NCI-H1694 treated with DMSO at 0.1 percent for 48 hours (cell line): ENCODE measurements at places on chromosomes 4 and X.
A peak's percentile ranks its signal among the peaks of the same experiment; 100 is the strongest.

DNA sequence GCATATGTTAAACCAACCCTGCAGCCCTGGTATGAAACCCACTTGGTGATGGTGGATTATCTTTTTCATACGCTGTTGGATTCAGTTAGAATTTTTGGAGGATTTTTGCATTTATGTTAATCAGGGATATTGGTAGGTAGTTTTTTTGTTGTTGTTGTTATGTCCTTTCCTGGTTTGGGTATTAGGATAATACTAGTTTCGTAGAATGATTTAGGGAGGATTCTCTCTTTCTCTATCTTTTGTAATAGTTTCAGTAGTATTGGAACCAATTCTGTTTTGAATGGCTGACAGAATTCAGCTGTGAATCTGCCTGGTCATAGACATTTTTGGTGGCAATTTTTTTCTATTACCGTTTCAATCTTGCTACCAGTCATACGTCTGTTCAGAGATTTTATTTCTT, 305.4 kb downstream of the IDS start:
- DNase-seq = no peak

DNA sequence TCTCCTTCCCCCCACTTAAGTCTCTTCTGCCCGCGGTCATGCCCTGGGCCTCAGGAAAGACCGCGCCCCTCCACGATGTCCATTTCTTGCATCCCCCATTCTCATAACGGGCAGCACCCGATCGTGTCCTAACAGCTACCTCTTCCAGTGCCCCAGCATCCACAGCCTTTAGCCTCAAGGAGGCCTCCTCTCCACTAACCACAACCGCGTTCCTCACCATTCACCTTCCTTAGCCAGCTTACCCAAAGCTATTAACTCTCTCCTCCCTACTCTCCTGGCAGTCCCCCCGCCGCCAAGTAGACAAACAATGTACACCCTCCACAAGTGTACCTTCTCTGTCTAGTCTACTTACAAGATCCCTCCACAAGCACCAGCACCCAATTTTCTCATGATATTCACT, 58.6 kb upstream of the PAGE5 start:
- DNase-seq = no peak

DNA sequence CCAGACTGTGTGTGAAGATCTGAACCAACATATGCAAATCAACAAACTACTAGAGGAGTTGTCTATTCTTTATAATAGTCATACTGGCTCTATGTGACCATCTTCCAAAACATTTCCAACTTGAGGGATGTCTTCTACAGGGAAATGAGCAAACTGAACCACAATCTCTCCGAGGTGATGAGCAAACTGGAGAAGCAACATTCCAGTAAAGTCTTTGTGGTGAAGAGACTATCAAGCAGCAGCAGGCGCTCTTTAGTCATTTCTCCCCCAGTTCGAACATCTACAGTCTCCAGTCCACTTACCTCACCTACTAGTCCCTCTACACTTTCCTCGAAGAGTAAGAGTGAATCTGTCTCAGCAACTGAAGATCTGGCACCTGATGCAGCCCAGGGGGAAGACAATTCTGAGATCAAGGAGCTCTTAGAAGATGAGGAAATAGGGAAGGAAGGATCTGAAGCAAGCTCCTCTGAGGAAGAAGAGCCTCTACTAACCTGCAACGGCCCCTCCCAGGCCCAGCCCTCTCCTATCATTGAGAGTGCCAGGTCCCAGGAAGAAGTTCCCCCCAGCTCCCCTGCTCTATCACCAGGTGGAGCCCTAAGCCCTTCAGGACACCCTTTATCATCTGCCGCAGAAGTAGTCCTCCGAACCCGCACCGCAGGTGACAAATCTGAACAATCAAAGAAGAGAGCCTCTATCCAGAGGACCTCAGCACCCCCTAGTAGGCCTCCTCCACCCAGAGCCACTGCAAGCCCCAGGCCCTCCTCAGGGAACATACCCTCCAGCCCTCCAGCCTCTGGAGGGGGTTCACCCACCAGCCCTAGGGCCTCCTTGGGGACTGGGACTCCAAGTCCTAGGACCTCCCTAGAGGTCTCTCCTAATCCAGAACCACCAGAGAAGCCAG, 98.1 kb downstream of the HNRNPD start:
- DNase-seq = no peak

DNA sequence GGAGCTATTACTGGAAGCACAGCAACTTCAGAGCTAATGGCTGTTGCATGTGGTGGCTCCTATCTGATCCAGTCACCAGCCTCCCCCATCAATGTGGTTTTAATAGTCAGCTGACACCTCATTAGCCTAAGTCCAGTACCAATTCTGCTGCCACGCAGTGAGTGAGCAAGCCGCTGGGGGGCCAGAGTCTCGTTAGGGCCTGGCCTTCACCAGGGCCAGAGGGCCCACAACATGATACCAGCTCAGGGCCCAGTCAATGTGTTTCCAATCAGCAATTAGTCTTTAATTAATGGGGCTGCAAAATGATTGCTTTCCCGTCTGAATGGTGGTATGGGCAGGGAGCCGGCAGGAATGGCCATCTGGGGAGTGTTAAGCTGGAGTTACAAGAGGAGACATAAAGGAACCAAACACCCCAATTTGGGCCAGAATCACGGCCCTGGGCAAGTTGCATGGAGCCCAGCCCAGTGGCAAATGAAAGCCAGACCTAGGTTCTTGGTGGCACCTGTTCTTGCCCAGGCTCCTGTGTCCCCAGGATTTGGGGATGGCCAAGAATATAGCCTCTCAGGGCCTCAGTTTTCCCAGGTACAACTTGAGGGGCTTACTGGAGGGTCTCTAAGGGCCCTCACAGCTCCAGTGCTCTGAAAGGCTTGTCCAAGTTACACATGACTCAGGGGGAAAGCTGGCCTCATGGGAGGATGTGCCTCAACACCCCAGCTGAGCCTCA, 119.2 kb downstream of the EFNB1 start:
- no peak for DNase-seq

DNA sequence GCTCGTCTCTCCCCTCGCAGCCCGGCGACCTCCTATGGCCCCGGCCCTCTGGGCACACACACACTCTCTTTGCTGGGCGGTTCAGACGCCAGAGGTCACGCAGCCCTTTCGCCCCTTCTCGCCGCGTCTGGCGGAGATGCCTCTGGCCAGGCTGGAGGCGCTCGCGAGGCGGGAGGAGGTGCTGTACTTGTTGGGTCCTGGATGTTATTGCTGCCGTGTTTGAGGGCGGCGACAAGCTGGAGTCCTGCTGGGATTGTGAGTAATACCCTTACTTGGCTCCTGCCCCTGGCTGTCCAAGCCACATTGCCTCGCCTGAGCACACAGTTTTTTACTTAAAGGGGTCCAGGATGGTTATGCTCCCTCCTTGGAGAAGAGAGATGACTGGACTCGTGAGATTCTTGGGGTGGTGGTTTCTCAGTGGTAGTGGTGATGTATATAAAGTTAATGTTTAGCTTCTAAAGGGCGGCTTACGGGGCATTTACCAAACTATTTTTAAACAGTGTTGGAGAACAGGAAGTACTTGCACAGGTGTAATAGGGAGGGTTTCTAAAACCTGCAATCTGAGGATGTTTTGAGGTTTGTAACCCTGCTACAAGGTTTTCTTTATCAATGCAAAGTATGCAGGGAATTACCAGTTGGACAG, 572 bp downstream of the USP53 start:
- no peak for DNase-seq

- DNase-seq = peak; percentile 52
These were observed 124.2 kb upstream of the MBNL3 start for GRCh38 chrX:132612821-132613564.

- no peak for DNase-seq
These were observed 56.1 kb downstream of the TSPAN5 start for GRCh38 chr4:98602270-98602669.

DNA sequence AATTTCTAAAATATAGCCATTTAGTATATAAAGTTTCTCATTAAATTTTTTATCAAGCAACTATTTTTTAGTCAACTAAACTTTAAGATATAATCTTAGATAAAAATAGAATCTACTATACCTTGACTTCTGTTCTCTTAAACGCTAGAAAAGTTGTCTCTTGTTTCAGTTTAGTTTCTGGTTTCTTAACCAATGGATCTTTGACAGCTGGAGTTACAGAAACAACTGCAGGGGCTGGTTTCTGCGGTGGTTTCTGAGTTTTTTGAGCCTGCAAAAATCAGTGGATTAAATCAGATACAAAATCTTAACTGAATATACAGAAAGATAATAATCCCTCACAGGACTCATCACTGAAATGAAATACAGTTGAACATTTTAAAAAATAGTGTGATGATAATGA, 21.9 kb downstream of the INTS12 start:
- DNase-seq = no peak

GRCh38 chrX:13996650-13997049, 33.0 kb downstream of the GEMIN8 start:
- no peak for DNase-seq

GRCh38 chrX:17930850-17931249, 69.8 kb upstream of the RAI2 start:
- DNase-seq = no peak

DNA sequence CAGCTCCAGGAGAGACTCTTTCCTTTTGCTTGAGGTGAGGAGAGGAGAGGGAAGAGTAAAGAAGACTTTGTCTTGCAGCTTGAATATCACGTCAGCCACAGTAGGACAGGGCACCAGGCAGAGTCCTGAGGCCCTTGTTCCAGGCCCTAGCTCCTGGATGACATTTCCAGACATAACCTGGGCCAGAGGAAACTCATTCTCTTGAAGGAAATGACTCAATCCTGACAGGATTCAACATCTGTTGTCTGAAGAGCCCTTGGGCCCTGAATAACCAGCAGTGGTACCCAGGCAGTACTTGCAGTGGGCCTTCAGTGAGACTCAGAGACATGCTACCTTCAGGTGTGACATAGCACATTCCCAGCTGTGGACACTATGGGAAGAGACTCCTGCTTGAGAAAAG, 62.8 kb downstream of the FGF16 start:
- DNase-seq = no peak

- DNase-seq = no peak
These were observed 1180.2 kb upstream of the ADGRL3 start for GRCh38 chr4:60019946-60020345.

GRCh38 chr4:17358241-17358640, 153.6 kb downstream of the QDPR start:
- no peak for DNase-seq

DNA sequence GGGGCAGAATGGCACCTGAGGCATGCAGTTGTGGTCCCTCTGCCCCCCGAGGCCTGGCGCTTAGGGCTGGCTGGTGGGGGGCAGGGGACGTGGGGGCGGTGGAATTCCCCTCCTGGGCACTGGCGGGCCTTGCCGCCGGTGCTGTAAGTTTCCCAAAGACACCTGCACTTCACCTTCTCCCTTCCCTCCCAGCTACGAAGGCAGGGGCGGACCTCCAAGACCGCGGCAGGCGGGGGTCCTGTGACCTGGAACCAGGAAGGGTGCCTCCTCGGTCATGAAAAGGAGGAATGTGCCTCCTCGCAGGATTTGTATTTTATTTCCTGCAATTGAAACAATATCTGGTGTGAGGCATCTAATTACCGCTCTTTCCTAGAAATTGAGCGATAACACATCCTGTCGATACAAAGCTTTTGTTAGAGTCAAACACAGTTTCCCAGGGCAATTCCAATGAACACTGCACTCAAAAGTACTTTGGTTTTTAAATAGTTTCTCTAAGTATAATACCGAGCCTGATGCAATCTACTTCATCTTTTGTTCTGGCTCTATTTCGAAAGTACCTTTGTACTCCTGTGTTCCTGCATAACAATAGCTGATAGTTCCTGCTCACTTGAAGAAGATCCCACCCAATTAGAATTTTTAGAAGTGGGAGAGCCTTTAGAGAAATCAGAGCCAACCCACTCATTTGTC, 12.3 kb upstream of the ADRA2C start:
- no peak for DNase-seq

GRCh38 chr4:144342949-144343760, 202.6 kb upstream of the GYPA start:
- DNase-seq = no peak

GRCh38 chr4:122170775-122171174, 18.6 kb downstream of the BLTP1 start:
- DNase-seq = no peak

DNA sequence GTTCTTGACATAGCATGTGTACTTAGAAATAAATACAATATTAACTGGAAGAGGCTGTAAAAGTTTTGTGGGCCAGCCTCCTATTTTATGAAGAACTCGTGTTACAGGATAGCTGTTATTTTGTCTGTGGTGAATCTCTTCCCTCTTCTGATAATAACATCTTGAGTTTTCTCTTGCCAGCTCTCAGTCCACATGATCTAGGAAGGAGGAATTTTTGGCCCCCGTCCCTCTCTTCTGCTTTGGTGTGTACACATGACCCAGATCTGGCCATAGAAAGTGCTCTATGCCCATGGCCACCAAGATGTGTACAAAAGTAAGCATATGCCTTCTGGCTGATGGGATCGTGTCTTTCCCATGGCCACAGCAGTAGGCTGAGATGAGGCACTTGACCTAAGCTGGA, 108.0 kb upstream of the LEF1 start:
- no peak for DNase-seq

GRCh38 chr4:153205757-153206156, 1.5 kb downstream of the TRIM2 start:
- DNase-seq = no peak

DNA sequence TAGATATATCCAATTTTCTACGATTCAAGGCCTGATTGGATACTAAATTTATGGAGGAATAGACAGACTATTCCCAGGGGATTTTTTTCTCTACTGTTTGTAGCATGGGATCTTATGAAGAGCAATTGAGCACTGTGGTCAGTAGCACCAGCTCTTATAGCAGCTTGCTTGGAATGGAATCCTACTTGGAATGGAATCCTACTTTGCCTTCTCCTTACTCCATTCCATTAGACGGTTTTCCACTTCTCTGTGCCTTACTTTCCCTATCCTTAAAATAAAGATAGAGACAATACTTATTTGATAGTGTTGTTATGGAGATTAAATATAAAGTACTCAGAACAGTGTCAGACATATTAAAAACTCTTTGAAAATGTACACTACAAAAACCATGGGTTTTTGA, 133.5 kb downstream of the BTC start:
- no peak for DNase-seq

DNA sequence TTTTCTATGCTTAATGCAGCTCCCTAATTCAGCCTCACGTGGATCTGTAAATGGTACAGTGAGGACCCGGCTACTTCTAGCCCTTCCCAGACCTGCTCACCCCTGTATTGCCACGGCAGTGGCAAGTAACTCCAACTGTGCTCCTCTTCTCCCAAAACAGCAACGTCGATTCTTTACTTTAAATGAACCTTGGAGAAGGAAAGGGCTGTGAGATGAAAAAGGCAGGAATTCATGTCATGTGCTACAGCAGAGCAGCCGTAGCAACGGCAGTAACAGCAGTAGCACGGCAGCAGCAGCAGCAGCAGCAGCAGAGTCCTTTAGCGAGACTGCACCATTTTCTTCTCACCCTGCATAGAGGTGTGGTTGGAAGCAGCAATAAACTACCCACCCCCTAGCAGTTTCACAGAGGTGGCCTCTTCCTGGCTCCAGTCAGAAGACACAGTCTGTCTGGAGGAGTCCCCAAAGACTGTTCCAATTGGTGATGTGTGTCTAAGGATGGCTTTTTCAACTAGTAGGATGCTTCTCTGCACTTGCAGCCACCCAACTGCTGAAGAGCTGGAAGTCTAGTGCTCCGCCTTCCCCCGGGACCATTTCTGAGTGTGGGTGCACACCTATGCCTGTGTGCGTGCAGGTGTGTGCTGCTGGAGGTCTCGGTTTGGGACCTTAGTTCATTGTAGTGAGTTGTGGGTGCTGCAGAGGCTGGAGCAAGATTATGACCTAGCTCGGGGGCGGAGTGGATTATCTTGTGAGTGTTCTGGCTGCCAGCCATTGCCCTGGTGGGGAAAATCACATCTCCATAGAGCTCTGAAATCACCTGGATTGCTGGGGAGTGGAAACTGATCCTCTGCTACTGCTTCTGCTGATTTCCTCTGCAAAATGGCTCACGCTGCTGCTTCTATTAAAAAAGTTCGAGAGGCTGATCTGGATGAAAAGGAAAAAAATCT, 67.2 kb downstream of the ANK2 start:
- DNase-seq = no peak
